ENCODE measurements at places on chromosomes 16 and 17. TPM values are rescaled to one million over a fixed set of nuclear protein-coding genes. Genes with fewer than 3 reads are reported as not detected.

- no peak for DNase-seq
These were observed 143.2 kb downstream of the IRX5 start for GRCh38 chr16:55073830-55074229.

DNA sequence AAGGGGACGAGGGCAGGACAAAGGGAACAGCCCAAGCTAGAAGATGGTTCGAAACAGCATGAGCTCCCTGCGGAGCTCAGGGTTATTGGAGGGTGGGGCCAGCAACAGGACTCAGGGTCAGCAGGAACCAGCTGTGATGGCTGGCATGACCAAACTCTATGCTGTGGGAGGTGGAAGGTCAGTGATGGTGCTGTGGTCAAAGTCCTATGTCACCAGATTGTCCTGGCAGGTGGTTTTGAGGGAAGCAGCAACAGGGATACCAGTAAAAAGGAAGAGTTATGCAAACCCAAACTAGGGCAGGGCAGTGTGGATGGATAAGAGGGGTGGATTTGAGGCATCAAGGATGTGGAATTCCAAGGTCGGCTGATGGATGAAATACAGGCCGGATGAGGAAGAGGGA lies 32.4 kb downstream of the CACNG4 start:
- DNase-seq, result no peak

The KNOP1 gene
- 10.6 TPM for total RNA-seq

- no peak for DNase-seq
These were observed 5.0 kb upstream of the CCL4L2 start for GRCh38 chr17:36205637-36206485.

The PPP1R27 gene
- total RNA-seq, result not detected

DNA sequence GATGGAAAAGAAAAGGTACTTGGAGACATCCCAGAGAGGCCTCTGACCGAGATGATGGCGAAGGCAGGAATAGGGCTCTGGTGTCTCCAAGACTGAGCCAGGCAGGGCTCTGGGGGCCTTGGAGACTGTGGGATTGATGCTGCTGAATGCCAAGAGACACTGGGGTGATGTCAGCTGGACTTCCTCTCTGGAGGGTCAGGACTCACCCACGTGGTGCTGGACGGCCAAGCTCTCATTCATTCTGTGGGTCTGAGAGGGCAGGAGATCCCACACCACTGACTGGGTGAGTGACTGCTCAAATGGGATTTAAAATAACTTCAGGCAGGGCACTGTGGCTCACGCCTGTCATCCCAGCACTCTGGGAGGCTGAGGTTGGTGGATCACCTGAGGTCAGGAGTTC lies 64.8 kb downstream of the NT5M start:
- DNase-seq, result peak; percentile 26

- peak; percentile 57 for DNase-seq
These were observed 15.4 kb upstream of the CTCF start for GRCh38 chr16:67546761-67547422.

The GAS2L2 gene
- total RNA-seq, result not detected

The TLE7 gene
- total RNA-seq, result not detected

The C16orf89 gene
- total RNA-seq, result not detected

- no peak for DNase-seq
These were observed 15.6 kb downstream of the QPRT start for GRCh38 chr16:29694384-29695195.

DNA sequence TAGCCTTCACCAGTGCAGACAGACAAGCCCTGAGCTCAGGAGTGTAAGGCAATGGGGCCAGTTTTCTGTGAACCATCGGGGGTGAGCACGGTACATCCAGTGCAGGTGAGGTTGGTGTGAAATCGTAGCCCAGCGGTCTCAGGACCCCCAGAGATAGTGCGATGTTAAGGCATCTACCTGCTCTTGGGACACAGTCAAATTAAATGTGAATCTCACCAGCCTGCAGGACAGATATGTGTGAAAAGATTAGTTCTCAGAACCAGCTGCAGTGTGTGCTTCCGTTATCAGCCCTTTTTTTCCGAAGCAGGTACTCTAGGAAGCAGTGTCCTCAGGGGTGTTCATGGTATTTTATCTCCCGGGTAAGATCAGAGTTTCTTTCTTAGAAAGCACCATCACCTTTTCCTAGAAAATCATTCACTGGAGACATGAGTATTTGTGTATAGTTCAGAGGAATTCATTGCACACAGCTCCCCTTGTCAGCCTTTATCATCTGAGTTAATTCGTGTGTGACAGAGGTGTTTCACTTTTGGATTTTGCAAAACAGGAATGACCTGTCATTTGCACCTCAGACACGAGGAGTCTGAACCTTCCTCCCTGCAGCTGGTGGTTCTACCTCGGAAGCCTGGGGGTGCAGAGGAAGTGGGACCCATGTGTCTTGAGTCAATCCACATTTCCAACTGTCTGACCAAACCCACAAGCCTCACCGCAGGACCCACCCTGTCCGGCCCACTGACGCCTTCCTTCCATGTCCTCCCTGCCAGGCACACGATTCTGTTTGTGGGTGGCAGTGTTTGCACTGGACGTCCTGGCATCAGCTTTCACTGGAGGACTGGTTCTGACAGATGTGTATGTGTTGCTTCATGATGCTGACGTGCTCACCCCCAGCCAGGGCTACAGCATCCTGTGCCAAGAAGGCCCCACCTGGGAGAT lies 107.8 kb downstream of the CLEC16A start:
- no peak for DNase-seq

DNA sequence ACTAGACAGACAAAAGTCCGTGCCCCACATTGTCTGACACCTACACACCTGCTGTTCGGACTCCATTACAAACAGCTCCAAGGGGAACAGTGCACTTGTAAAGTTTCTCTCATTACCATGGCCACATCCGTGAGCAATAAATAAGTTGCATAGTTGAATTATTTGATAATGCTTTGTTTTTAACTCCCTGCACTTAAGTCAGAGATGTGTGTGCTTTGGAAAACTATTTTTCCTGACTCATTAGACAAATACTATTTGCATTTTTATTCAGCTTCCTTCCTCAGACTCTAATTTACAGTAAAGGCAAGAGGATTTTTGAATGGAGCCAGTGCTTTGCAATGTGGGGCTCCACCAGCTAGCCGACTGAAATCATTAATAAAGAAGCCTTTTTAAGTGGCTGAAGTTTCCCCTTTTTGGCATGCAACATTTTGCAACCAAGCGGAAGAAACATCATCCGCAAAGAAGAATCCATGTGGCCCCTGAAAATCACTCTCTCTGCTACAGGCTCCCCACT lies 6.5 kb upstream of the CCL2 start:
- peak; percentile 92 for DNase-seq

GRCh38 chr17:76643553-76644148 lies at the start of gene ST6GALNAC1:
ST6GALNAC1 (minus strand) TSS chr17:76643757; CDS start chr17:76643638, 119 bp downstream.
- DNase-seq, result no peak

DNA sequence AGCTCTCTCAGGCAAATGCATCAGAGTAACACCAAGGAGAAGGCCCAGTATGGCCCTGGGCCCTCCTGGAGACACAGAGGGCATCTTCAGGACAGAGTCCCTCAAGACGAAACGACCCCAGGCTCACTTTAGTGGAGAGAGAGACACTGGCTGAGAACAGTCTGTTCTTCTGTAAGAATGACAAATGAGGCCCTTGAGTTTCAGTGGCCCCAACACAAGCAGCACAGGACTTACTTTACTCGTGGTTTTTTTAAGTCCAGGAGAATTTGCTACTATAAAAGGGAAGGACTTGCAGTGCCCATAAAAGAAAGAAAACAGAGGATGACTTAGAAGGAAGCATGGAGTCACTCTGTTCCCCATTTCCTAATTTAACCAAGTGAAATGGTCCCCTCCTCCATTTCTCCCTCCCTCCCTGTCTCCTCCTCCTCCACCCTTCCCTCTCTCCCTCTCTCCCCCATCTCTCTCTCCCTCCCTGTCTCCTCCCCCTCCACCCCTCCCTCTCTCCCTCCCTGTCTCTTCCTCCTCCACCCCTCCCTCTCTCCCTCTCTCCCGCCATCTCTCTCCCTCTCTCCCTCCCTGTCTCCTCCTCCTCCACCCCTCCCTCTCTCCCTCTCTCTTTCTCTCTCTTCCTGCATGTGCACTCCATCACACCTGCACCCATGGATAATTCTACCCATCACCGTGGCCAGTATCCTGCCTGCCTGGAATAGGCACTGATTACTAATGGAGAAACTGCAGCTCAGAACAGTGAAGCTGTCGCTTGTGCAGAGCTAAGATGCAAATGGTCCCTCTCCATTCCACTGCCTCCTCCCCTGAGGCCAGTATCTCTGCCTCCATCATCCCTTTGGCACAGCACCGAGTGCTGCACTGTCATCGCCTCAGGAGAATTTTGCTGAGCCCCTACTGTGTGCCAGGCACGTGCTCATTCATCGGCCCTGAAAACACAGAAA lies 47.3 kb upstream of the RBFOX3 start:
- no peak for DNase-seq

DNA sequence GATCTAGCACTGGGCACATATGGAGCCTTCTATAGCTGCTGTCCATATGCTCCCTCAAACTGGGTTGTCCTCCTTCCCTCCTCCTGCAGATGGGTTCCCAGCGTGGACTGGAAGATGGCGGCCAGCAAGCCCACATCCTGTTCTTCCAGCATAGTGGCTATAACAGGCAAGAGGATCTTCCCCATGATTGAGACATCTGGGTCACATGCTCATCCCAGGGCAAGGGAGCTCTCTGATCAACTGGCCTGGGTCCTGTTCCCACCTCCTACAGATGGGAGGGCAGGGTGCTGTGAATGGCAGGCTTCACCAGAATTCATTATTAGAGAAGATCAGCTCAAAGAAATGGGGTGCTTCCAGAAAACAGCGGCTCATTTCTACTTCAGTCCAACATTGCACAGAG lies 210.2 kb downstream of the PARN start:
- DNase-seq, result no peak

GRCh38 chr16:87196661-87197060 lies 120.5 kb downstream of the C16orf95 start:
- no peak for DNase-seq

DNA sequence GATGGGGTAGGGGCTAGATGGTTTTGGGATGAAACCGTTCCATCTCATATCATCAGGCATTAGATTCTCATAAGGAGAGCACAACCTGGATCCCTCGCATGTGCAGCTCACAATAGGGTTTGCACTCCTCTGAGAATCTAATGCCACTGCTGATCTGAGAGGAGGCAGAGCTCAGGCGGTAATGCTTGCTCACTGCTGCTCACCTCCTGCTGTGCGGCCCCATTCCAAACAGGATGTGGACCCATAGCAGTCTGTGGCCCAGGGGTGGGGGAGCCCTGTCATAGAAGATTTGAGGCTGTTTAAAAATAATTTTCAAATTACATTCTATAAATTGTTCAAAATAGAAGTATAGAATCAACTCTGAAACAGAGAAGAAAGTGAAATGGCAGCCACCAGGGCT lies 50.8 kb downstream of the PHKB start:
- DNase-seq, result no peak

DNA sequence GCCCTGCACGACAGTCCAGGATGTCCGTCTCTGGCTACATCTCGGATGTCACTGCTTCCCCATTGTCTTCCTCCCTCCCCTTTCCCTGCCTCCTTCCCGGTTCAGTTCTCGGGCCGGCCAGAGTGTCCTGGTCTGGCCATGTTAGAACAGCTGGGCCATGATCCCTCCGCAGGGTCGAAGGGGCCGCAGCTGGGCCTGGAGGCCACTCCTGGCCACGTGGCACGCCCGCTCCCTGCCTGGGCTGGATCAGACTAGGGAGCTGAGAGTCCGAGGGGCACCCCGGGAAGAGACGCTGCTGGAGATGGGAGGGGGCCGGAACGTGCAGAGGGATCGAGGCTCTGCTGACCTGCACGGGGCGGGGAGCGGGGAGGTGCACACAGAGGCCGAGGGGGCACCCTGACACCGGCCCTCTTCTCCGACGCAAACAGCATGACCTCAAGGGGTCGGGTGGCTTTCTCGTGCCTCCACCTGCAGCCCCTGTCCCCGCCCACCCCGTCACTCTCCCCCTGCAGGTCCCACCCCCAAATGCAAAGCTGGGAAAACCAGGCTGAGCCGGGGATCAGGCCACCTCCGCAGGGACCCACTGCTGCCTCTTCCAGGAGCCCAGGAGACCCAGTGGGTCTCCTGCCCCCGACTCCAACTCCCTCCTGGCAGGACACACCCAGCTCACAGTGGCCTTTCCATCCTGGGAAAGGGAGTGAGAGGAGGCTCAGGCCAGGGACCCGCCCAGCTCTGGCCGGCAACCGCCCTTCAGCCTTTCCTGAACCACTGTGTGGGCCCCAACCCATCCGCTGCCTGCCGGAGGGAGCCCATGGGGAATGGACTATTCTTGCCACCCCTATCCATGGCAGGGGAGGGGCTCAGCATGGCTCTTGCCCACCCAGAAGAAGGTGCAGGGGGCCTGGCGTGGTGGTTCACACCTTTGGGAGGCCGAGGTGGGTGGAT lies 38.5 kb downstream of the CTU2 start:
- DNase-seq, result no peak

GRCh38 chr16:67966549-67967182 lies 1.8 kb downstream of the SLC12A4 start:
- no peak for DNase-seq

The PDPK1 gene
- total RNA-seq, result 10.6 TPM

The ABCA9 gene
- under 0.01 TPM for total RNA-seq

The HID1 gene
- 0.18 TPM for total RNA-seq

The CLDN6 gene
- total RNA-seq, result not detected

DNA sequence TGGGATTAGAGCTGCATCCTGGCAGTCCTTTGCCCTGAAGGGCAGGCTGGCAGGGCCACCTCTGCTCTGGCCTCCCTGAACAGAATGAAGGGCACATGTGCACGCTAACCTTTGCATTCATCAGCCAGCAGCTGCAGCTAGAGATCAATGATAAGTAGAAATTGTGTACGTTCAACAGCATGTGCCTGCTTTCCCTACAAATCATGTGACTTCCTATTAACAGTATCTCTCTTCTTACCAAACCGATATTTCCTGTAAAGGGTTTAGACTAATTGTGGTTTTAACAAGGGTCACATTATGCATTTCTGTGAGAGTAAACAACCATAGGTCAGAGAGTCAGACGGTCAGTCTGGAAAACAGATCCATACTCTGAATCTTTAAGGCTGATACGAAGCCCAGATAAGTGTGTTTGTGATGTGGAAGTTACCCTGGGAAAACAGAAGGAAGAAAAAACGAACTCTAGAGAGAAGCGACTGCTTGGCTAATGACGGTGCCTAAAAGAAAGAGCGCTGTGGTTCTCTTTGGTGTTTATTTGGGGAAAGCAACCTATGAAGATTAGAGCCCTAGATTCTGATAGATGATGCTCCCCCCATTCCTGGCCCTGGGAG lies 219.4 kb downstream of the MAF start:
- no peak for DNase-seq

The KRTAP4-6 gene
- not detected for total RNA-seq

The BRICD5 gene
- total RNA-seq, result 0.18 TPM

The ZACN gene
- not detected for total RNA-seq

GRCh38 chr17:28338056-28338768 lies 2.7 kb downstream of the TNFAIP1 start:
- peak; percentile 86 for DNase-seq

The ARL4D gene
- 12.8 TPM for total RNA-seq

The SLFN13 gene
- total RNA-seq, result 2.5 TPM

- peak; percentile 11 for DNase-seq
These were observed 123.8 kb downstream of the GOSR1 start for GRCh38 chr17:30600830-30601494.

Data from IMR-90 (cell line).